ENCODE measurements at places on chromosomes 4 and X.

- DNase-seq = no peak
Measured at GRCh38 chrX:118448273-118448783, 47.3 kb upstream of the DOCK11 start.

DNA sequence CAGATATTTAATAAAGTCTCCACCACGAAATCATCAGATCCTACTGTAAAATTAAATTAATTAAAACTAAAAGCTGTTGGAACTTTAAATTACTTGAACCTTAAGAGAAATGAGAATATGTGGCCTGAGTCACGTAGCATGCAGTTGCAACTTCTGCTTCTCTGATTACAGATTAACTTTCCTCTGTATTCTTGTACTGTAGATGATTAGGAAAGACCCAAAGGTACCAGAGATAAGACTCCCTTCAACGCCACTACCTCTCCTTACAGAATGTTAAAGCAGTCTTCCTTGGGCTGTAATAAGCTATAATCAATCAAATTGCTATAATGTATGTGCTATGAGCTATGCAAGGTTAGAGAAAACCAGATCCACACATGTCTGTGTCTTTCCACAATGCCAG lies 47.9 kb downstream of the FAM13A start:
- DNase-seq = no peak

DNA sequence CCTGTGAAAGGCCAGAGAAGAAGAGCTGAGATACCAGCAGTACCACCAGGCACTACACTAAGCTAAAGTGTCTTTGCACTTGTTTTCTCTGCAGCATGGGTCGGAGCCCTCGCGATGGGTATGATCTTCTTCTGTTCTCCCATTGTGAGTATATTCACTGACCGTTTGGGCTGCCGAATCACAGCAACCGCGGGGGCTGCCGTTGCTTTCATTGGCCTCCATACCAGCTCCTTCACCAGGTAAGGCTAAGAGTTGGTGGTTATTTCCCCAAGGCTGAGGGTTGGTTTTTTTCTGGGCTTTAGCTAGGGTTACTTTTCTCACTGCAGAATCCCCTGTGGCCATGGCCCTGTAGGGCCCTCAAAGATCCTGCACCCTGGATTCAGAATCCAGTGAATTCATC lies 93.5 kb downstream of the RLIM start:
- no peak for DNase-seq

- no peak for DNase-seq
Measured at GRCh38 chrX:9114245-9114644, 80.3 kb upstream of the FAM9B start.

GRCh38 chrX:13932416-13932815 lies 97.3 kb downstream of the GEMIN8 start:
- DNase-seq = no peak

- no peak for DNase-seq
Measured at GRCh38 chr4:11976726-11977263, 548.1 kb upstream of the HS3ST1 start.
